T-cell (primary cell): ENCODE measurements at places on chromosomes 2 and 18. TPM values are rescaled to one million over a fixed set of nuclear protein-coding genes. Genes with fewer than 3 reads are reported as not detected.

- H3K36me3 ChIP-seq: no peaks in the 10 kb centered on the region
- no peak overlapping the region for H3K4me3 ChIP-seq
- H3K27me3 ChIP-seq: no peaks in the 10 kb centered on the region
These were observed 658.4 kb downstream of the NYAP2 start for GRCh38 chr2:226057914-226058313.

DNA sequence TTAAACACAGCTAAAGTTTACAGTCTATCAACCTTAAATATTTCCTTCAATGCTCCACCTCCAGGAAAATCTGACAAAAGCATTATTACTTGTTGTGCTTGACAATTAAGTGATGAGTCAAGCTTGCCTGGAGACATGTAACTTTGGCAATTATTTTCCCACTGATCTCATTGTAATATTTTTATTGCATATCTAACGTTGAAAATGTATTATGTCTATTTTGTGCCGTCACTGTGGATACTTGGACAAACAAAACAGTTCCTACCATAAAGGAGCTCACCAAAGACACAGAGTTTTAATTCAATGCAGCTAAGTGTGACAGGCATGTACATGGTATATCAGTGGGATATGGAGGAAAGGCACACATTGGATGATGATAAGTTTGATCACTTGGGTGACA lies 24.7 kb downstream of the RNF103 start:
- H3K36me3 ChIP-seq: peaks cover 2% of the 10 kb centered on the region
- no peak overlapping the region for H3K4me3 ChIP-seq
- DNase-seq: no peak
- no peaks in the 10 kb centered on the region for H3K4me1 ChIP-seq
- H3K27me3 ChIP-seq: no peaks in the 10 kb centered on the region

DNA sequence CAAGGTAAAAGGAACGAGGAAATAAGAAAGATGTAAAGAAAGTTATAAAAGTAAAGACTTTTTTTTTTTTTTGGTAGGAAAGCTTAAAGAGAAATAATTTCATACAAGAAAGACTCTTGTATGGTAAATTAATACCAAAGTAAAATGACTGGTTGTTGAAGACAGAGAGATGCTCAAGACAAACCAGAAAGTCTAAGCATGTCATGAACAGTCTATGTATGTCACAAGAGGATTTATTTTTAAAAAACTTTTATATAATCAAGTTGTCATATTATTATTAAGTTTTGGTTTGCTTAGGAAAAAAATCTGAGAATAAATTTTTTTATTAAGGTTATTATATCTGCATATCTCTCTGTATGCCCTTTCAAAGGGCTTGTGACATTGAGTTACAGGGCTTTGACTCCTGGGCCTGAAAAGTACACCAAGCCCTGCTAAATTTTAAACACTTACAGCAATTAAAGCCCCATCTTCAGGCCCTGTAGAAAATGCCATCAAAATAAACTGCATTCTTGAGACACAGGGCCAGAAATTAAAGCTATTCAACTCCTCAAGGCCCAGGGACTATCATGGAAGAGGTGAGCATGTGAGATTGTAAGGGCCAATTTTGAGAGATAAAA lies 10.9 kb upstream of the SGPP2 start:
- no peaks in the 10 kb centered on the region for H3K36me3 ChIP-seq
- H3K27me3 ChIP-seq: no peaks in the 10 kb centered on the region
- no peak overlapping the region for H3K4me3 ChIP-seq
- no peak for DNase-seq

LOXHD1 gene
- total RNA-seq: 0.18 TPM

LRRTM4 gene
- not detected for total RNA-seq
